Endothelial cell (in vitro differentiated cells): ENCODE measurements at places on chromosomes 3 and 15. TPM values are rescaled to one million over a fixed set of nuclear protein-coding genes. Genes with fewer than 3 reads are reported as not detected.

Gene HMCES
- total RNA-seq, result 36.4 TPM

Gene KIF15
- total RNA-seq, result 6.0 TPM

Gene ADPRH
- 5.1 TPM for total RNA-seq

Gene HRH1
- total RNA-seq, result 0.90 TPM

Gene ZKSCAN7
- 2.2 TPM for total RNA-seq

Gene TMC3
- total RNA-seq, result not detected

Gene TRH
- 0.49 TPM for total RNA-seq

Gene EPB42
- not detected for total RNA-seq

Gene SCAP
- total RNA-seq, result 88.6 TPM

Gene CFAP100
- total RNA-seq, result not detected

Gene RTP4
- not detected for total RNA-seq

Gene ZNF717
- total RNA-seq, result 5.3 TPM

Gene CYP8B1
- total RNA-seq, result not detected

Gene PRC1
- 19.5 TPM for total RNA-seq

Gene SLC12A1
- total RNA-seq, result not detected

Gene CD200
- total RNA-seq, result 30.9 TPM

Gene XCR1
- not detected for total RNA-seq

Gene SIDT1
- total RNA-seq, result 0.92 TPM

Gene CTXN2
- total RNA-seq, result 0.18 TPM
